ENCODE measurements at places on chromosomes 11 and 22.

GRCh38 chr11:11769782-11770181 is 72.0 kb upstream of the USP47 start:
- DNase-seq: no peak

- no peak for DNase-seq
Measured at GRCh38 chr11:14766585-14766984, 123.0 kb downstream of the PDE3B start.

- DNase-seq: no peak
Measured at GRCh38 chr11:93890391-93891051, 40.1 kb upstream of the VSTM5 start.

DNA sequence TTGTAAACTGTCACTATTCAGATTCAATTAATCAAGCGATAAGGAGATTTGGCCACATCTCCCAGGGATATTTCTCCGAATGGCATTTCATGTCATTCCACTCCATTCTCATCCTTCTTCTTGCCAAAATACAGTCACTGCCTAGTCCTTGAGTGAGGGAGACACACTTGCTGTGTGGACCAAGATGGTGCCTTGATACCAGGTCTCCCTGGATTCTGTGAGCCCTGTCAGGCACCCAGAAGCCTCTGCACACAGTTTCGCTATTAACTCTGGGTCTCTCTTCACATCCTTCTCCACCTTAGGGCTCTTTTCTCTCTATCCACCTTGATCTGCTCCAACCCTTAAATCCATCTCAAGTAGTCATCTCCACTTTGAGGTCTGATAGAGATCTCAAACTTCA is 119.9 kb upstream of the LMO1 start:
- DNase-seq: no peak

DNA sequence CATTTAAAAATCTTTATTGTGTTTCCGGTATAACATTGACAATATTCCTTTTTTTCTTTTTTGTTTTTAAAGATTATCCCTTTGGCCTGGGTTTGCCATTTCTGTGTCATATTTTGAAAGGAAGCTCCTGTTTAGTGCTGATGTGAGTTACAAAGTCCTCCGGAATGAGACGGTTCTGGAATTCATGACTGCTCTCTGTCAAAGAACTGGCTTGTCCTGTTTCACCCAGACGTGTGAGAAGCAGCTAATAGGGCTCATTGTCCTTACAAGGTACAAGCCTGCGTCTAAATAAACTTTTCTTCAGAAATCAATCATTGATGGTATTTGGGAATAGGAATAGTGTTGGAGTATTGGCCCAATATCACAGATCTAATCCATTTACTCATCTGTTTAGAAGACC is 19.8 kb downstream of the PIWIL4 start:
- no peak for DNase-seq

GRCh38 chr11:28343304-28344233 is 235.4 kb downstream of the METTL15 start:
- DNase-seq: no peak

DNA sequence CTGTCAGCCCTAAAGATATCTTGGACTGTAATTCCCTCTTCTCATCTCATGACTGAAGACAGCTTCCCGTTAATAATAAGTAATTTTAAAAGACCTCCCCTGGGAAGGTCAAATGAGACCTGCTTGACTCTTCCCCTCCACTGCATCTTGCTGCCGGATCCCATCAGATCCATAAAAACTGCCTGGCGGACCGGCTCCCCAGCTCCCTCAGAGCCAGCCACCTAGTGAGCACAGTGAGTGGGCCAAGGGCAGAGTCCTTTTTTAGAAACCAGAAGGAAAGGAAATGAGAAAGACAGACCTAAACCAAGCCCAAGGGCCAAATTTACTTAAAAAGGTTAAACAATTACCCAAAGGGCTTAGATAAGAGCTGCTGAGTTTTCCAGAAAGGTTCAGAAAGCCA is 595.3 kb downstream of the OPCML start:
- DNase-seq: no peak

GRCh38 chr11:102615077-102615893 is 9.8 kb downstream of the MMP20 start:
- no peak for DNase-seq

GRCh38 chr11:86738568-86738967 is 61.8 kb upstream of the PRSS23 start:
- DNase-seq: no peak

GRCh38 chr22:36775586-36775963 is 344 bp downstream of the IFT27 start:
- peak; percentile 53 for DNase-seq

- no peak for DNase-seq
Measured at GRCh38 chr11:67332081-67332691, 21.2 kb downstream of the POLD4 start.

GRCh38 chr11:19377881-19378280 is 137.1 kb upstream of the E2F8 start:
- no peak for DNase-seq

- DNase-seq: no peak
Measured at GRCh38 chr11:9732453-9732852, 68.6 kb downstream of the SWAP70 start.

- no peak for DNase-seq
Measured at GRCh38 chr11:16070573-16070972, 285.8 kb downstream of the SOX6 start.

GRCh38 chr11:134047586-134047999 is 21.3 kb upstream of the JAM3 start:
- no peak for DNase-seq

- DNase-seq: no peak
Measured at GRCh38 chr11:134836561-134836960, 424.5 kb upstream of the B3GAT1 start.

GRCh38 chr11:959608-960007 is 33.9 kb downstream of the AP2A2 start:
- no peak for DNase-seq

DNA sequence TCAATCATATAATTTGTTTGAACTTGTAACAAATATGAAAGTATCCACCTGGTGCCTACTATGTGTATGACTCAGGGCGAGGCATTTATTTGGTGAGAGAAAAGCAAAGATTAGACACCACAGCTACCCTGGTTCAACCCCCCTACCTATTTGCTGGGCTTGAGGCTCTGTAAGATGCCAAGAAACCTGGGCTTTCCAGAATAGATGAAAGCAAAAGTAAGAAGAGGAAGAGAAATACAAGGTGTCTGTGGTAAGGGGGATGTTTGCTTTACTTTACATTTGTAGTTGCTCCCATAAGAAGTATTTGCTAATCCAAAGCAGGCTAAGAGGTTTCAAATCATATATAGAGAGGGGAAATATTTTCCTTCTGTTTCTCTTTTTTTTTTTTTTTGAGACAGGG is 61.7 kb downstream of the DDI1 start:
- no peak for DNase-seq

DNA sequence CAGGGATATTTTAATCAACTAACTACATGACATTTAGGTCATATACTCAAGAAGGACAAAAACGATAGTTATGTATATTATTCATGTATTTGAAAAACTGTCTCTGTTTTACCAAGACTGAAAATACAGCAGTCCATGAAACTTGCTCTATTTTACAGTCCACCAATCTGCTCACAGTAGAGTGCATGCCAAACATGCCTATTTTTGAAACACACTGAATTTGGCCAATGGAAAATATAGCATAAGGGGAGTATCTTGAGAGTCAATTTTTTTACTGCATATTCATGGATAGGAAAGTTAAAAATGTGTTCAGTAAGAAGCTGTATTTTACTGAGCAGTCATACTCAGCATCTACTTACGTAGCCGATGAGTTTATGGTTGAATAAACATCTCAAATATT is 621.2 kb upstream of the CHORDC1 start:
- DNase-seq: no peak

DNA sequence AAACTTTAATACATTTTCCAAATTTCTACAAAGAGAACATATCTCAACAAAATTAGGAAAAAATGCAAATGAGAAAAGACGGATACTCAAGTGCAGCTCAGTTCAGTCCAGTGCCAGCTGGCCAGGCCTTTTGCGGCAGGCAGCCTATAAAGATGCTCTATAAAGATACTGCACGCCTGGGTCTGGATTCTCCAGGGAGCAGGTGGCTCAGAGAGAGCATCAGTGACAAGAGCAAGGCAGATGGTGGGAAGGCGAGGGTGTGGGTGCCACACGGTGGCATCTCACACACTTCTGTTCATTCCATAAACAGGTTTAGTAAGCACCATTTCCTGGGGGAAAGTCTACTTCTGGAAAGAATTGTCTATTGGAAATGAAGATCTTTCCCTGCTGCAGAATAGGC is 18.1 kb upstream of the SCN3B start:
- DNase-seq: no peak

DNA sequence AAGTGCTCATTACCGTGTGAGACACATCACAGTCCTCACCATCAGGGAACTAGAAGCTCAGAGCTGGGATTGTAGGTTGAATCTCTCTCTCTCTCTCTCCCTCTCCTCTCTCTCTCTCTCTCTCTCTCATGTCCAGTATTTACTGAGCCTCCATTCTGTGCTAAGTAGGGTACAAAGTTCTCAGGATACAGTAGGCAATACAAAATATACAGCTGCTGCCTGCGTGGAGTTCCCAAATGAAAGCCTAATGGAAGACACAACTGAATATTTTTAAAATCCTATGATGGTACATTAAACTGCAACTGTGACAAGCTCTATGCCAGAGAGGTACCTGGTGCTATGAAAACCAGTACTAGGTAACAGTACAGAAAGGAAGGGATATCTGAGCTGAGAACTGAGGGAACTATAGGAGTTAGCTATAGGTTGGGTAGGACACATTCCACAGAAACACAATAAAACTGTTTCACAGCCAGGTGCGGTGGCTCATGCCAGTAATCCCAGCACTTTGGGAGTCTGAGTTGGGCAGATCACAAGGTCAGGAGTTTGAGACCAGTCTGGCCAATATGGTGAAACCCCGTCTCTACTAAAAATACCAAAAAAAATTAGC is 9.6 kb upstream of the PRG2 start:
- no peak for DNase-seq

GRCh38 chr11:95895815-95896214 is 28.1 kb downstream of the MTMR2 start:
- no peak for DNase-seq

GRCh38 chr11:122524898-122525297 is 130.6 kb upstream of the UBASH3B start:
- DNase-seq: no peak

DNA sequence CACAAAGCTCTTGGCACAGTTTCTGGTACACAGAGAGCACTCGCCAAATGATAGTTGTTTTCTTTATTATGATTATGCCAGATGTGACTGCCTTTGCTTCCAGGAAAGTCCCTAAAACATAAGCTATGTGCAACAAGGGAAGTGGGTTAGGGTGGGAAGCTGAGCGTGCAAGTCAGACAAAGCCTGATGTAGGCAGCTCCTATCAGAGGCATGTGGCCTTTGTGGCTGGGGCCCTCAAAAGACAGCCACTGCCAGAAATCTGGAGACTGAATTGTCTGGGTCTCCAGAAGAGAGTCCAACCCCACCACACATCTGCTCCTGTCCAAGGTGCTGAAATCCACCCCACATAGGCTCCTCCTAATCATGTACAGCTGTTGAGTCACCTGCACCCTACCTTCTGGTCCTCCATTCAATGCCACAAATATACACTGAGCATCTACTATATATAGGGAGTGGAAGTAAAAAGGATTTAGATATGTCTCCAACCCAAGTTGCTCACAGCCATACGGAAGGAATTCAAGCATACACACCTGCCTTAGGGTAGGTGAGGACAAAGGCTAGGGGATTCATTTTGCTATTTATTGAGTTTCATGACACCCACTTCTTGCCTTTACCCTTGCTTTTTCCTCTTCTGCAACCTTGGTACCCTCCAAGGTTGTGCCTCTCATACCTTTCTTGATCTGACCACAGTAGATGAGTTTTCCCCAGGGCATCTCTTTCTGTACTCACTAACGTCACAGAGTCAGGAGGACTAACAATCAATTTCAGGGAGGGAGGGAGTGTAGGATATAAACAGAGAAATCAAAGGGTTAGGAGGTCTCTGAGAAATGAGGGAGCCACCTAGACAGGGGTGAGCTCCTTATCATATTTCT is 12.4 kb downstream of the SEC14L3 start:
- no peak for DNase-seq

DNA sequence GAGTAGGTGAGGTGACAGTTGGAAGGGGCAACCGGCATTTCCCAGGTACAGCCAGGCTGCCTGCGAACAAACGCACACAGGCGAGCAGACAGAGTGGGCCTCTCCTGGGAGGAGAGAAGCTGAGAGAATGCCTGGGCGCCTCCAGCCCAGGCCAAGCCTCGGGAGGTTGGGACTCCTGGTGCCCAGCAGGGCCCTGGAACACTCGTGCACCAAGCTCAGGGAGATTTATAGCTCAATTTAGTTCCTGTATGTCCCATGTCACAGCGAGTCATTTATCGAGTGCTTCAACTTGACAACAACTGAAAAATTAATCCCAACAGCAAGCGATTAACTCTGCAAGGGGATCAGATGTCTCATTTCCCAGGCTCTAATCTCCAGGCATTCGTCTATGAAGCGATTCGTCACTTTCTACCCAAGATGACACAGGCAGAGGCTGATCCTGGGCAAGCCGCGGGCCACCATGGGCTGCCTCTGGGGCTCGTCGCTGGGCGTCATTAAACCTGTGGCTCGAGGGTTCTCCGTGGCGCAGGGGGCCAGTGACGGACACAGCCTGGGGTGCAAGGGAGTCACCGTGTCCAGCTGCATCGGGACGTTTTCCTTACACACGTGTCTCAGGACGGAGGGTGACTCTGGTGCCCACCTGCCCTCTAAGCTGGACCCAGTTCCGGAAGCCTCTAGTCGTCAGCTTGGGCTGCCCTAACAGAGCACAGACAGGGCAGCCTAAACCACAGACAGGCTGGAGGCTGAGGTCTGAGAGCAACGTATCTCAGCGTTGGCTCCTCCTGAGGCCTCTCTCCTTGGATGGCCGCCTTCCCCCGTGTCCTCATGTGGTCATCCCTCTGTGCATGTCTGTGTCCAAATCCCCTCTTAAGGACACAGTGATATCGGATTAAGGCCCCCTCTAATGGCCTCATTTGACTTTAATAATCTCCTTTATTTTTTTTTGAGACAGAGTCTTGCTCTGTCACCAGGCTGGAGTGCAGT is 154.1 kb downstream of the CTTN start:
- DNase-seq: no peak

GRCh38 chr22:23922921-23923320 is 28.7 kb downstream of the MIF start:
- DNase-seq: no peak

DNA sequence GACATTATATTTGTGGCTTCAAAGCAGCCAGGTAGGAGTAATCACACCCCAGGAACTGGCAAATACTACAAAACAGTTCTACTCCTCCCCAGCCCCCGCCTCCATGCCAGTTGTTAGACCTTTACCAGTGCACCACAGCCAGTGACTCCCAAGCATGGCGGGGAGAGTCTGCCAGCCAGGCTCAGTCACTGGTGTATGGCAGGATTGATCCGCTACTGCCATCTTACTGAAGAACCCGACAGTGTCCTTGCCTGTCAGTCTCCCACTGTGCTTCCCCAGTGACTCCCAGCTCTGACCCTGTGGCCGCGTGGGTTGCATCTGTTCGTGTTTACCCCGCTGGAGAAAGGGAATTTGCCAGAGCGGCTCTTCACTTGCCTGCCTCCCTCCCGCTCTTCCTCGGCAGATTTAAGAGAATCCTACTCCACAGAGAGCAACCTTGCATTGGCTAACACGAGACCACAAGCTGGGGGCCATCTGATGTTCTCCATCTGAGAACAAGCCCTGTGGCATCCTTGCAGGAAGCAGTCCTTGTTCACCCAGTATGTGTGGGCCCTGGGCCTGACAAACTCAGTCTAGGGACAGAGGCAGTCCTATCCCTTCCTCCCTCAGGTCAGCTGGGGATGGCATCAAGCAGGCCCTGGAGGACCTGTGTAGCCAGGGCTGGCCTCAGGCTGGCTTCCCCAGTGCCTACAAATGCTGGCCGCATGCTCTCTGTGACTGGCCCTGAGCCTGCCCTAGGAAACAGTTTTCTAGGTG is 33.1 kb downstream of the GNAZ start:
- no peak for DNase-seq

GRCh38 chr11:72321381-72321996 is 77.5 kb upstream of the PHOX2A start:
- DNase-seq: no peak

Measured in CD4-positive, alpha-beta T cell treated with Interleukin-15 for 1 hour (primary cell).